ENCODE measurements at places on chromosomes 7 and 10.
A peak's percentile ranks its signal among the peaks of the same experiment; 100 is the strongest.

GRCh38 chr10:79995979-79996634 lies 47.2 kb upstream of the SFTPD start:
- DNase-seq = no peak

DNA sequence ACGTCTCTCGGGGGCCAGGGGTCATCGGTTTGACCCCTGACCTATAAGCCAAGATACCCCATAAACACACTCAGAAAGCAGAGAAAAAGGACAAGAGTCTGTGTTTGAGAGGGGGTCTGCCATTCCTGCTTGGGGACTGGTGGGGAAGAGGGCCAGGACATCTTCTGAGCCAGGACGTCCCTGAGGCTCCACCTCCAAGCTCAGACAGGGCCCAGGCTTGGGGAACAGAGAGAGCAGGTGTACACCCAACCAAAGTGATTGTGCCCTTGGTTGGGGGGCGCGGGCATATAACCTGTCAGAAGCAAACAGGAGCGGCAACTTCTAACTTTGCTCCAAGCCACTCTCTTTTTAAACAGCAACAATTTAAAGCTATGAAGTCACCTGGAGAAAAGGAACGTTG lies 33.9 kb upstream of the PPIF start:
- no peak for DNase-seq

GRCh38 chr7:70052691-70053090 lies 454.4 kb downstream of the AUTS2 start:
- DNase-seq = peak; percentile 41

GRCh38 chr10:6494936-6495592 lies 85.0 kb downstream of the PRKCQ start:
- no peak for DNase-seq

- no peak for DNase-seq
These were observed 316.7 kb downstream of the PTPRN2 start for GRCh38 chr7:158270856-158271413.

DNA sequence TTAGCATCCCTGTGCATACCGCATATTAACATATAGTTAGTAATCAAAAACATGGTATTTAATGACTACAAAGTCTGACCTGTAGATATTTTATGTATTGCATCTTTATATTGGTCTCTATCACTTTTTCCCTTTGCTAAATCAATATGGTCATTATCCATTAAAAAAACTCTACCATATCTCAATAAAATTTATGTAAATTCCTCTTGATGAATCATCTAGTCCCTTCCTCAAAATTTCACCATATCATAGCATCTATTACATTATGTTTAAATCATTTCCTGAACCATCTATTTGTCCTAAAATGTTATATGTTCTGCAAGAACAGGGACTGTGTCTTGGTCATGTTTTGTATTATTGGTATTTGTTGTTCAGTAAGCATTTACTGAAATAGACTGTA lies 7.7 kb upstream of the ING3 start:
- no peak for DNase-seq

- no peak for DNase-seq
These were observed 65.0 kb upstream of the FGFR2 start for GRCh38 chr10:121662945-121663917.

- no peak for DNase-seq
These were observed 2.0 kb upstream of the SFTPA1 start for GRCh38 chr10:79608505-79609375.

- DNase-seq = no peak
These were observed 551.8 kb upstream of the NRP1 start for GRCh38 chr10:33886299-33886698.

- no peak for DNase-seq
These were observed 17.3 kb downstream of the FAM107B start for GRCh38 chr10:14757394-14757793.

GRCh38 chr7:157610671-157611295 lies 274.0 kb downstream of the DNAJB6 start:
- DNase-seq = no peak

GRCh38 chr10:89646889-89647657 lies 2.0 kb upstream of the PANK1 start:
- no peak for DNase-seq

DNA sequence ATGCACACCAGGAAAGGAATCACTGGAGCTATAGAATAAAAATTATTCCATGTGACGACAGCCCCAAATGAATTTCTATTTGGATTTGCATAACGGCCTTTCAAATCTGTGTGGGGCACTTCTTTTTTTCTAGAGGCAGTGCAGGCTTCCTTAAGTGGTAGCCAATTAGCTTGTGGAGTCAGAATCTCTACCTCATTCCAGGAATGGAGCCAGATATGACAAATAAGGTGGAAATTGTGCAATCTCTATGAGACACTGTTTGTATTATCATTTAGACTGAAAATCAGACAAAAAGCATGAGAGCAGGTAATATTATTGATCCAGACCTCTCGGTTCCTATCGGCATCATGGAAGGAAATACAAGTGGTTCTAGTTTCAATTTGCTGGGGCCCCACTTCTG lies 78.7 kb downstream of the BEND7 start:
- no peak for DNase-seq

DNA sequence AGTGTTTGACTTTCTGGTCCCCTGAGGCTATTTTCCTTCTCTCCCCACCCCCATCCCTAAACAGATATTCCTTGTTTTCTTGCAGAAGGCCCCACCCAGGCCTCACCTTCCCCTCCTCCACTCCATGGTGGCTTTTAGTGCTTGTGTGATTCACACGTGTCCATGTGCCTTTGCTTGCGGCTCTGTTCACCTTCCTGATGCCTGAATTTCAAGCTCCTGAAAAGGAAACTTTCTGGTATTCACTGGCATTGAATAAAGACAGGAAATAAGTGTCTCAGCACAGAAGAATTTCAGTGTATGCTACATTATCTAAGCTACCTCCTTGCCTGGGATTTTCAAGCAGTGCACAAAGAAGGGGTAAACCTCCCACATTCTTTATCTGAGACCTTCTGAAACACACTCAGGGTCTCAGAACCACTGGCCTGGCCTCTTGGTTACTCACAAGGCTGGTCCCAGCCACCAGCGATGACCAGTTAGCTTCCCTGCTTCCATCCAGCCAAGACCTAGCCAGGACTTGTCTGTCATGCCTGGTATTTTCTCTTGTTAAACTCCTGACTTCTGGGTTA lies 17.2 kb upstream of the UBE2H start:
- peak; percentile 75 for DNase-seq
